Stimulated activated CD4-positive, alpha-beta T cell treated with anti-CD3 and anti-CD28 coated beads, Interleukin-15, amount 100 ng/mL, for 1 hour (primary cell): ENCODE measurements at places on chromosomes 3 and 15.
A peak's percentile ranks its signal among the peaks of the same experiment; 100 is the strongest.

DNA sequence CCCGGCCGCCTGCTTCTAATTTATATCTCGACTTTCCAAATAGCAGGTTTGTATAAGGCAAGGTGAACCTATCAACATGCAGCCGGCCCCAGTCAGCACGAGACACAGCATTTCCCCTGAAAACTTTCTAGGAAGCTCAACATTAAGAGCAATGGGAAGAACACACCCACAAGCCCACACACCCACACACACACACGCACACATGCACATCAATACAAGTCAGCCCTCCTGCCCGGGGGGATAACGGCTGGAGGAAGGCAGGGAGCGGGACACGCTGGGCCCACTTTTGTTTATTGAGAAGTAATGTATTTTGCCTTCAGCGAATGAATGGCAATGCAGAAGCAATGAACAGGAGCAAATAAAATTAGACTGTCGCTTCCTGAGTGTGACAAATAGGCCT is 83.5 kb downstream of the PCSK6 start:
- no peak for DNase-seq

GRCh38 chr15:54481819-54482218 is 503.6 kb downstream of the UNC13C start:
- DNase-seq: no peak

DNA sequence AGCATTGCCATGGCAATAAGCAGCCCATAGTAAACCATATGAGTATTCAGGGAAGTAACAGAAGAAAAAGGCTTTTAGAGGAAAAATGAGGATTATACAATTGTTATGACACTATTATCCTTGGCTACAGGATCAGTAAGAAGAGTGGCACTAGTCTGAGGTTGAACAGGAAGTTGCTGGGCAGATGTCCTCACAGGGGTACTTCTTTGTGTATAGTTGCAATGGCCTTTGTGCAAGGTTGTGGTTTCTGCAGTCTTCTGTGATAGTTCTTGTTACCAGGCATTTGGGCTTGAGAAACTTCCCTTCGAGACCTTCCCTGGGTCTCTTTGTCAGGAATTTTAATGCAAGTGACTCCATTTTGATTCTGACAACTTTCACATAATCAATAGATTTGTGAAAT is 100.6 kb upstream of the ATP11B start:
- DNase-seq: no peak

GRCh38 chr3:169812332-169813235 is at the start of the genes LRRC34 and LRRIQ4:
TSS of gene LRRC34 (minus strand) at chr3:169812904. CDS start at chr3:169812548, 356 bp downstream.
TSS of gene LRRIQ4 (plus strand) at chr3:169812870. CDS start at chr3:169821922, 9,052 bp downstream.
- DNase-seq: peak; percentile 16

- no peak for DNase-seq
These were observed 117.5 kb downstream of the MBNL1 start for GRCh38 chr3:152386208-152386607.

DNA sequence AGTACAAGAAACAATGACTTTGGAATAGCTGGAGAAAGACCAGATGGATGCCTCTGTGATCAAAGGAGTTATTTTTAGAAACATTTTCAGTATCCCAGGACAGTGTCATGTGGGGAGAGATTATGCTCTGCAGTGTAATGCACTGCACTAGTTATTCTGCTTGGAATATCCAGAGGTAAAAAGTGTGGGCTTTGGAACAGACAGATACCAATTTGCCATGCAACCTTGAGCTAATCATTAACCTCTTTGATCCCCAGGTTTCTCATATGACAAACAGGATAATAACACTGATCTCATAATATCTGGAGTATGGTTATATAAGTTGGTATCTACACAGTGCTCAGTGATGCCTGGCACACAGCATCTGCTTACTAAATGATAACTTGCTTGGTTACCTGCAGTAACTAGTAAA is 12.2 kb upstream of the SLC7A14 start:
- no peak for DNase-seq

DNA sequence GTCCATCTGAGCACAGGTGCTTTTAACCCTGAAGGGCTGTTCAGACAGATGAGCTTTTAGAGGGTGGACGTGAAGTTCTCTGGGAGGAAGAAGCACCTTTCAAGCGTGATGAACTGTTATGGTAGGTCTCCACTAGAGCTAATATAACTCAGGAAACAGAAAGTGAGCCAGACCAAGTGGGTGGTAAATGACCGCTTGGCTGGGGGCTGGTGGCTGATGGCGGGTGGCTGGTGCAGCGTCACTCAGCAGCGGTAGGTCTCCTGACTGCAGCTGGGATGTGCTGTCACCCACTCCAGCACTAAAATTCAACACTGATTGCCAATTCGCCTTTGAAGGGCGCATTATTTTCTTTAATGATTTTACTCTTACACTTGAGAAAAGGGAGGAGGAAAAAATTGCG is 31.2 kb upstream of the LACTB start:
- no peak for DNase-seq

- DNase-seq: no peak
These were observed 3.4 kb upstream of the HHLA2 start for GRCh38 chr3:108292905-108293328.

- DNase-seq: no peak
These were observed 385.3 kb downstream of the TBC1D5 start for GRCh38 chr3:17357035-17357710.

- DNase-seq: no peak
These were observed 13.6 kb downstream of the RARRES1 start for GRCh38 chr3:158718490-158719170.

GRCh38 chr3:16849795-16850194 is 35.0 kb upstream of the PLCL2 start:
- no peak for DNase-seq

GRCh38 chr3:66971891-66972551 is 26.1 kb upstream of the KBTBD8 start:
- peak; percentile 15 for DNase-seq

DNA sequence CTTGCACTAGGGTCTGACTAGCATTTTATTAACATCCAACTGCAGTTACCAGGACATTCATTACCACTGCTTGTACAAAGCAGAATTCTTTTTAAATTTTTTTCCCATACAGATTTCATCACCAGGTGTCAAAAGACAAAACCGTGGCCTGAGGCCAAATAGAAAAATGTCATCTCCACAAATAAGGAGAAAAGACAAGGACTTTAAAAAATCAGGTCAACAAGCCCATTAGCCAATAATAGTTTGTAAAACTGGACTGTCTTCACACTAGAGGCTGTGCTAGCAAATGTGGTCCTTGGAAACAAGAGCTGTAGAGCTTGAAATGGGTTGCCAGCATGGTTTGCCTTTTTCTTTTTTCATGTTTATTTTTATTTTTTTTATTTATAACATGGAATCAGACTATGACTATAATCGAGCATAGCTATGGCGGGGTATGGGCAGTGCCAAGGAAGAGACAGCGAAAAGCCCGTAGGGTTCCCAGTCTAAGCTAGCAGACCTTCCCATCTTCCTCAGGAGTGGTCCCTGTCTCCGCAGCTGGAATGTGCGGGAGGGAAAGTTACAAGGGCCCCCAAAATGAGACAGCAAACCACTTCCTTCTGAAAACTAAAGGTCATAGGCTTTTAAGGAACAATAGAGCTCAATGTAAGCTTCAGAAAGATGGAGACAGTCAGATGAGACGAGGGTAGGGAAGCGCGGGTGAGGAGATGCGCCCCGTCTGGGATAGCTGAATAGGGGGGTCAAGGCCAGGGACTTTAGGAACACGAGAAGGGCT is 1.5 kb downstream of the PTPN9 start:
- no peak for DNase-seq

GRCh38 chr15:89649716-89650115 is 5.6 kb downstream of the KIF7 start:
- no peak for DNase-seq

DNA sequence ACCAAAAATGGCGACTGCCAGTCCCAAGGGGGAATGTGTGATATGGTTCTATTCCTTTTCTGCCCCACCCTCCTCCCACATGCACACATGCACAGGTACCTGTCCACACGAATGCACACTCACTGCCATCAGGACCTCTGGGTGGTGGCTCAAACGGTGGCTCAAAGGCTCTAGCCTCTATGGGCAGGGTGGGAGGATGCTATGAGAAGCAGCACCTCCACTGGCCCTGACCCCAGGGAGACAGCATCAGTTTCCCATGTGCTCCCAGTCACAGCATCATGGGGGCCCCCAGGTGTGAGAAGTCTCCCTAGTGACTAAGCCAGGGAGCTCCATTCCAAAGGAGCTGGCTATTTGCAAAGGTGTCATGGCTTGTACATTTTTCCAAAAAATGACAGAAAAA is 15.9 kb downstream of the SEMA3G start:
- no peak for DNase-seq

DNA sequence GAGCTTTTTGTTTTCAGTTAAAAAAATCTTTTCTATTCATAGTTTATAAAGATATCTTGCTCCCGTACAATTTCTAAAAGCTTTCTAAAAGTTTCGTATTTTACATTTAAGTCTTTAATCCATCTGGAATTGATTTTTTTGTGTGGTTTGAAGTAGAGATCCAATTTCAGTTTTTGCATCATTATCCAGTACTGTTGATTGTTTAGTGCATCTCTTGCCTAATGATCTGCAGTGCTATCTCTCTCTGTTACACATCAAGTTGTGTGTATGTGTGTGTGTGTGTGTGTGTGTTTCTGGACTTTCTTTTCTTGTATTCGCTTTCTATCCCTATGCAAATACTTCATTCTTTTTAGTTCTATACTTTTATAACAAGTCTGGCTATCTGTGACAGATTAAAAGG is 605.8 kb upstream of the DPPA4 start:
- DNase-seq: no peak

DNA sequence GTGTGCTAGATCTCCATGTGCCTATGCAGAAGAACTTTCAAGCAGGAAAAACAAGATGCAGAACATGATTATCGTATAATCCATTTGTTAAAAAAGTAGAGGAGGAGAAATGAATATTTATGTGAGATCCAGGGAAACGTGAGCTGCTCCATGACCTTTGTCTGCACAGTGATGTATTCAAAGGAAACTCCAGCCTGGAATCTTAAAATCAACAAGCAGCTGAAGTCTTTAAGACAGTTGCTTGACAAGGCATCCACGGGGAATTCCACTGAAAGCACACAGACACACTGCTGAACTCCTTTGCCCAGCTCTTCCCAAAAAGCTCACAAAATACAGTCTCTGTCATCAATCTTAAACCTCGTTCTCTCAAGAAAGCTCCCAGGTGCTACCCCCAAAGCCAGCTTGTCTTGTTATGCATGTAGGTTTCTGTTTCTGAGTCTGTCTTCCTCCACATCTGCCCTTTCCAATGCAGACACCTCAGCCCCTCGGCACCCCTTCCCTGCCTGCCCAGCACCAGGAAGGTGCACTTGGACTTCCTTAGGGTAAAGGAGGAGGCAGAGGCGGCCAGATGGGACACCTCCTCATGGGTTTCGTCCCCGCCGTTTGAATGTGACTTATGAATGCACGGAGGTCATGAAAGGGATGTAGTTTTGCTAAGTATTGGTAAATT is 28.7 kb downstream of the LRRK1 start:
- DNase-seq: no peak

GRCh38 chr3:52777959-52778805 is 783 bp downstream of the ITIH1 start:
- DNase-seq: no peak

DNA sequence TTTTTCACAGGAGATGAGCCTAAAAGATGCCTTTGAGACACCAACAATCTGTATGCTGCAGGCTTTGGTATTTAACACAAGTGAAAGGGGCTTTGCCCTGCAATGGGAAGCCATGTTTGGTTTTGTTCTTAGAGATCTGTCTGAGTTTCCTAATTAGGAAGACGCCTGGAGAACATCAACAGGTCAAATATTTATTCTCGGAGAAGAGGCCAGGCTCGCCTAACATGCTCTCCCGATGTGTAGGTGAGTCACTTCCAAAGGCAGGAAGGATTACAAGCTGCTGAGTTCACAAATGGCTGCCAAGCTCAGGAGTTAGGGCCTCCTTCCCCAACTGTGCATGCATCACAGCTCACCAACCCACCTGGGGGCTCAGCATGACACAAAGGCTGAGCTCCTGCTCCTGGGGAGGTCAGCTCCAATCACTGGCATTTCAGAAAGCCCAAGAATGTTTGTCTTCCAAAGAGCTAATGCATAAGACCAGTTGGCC is 119.5 kb upstream of the PRICKLE2 start:
- no peak for DNase-seq

DNA sequence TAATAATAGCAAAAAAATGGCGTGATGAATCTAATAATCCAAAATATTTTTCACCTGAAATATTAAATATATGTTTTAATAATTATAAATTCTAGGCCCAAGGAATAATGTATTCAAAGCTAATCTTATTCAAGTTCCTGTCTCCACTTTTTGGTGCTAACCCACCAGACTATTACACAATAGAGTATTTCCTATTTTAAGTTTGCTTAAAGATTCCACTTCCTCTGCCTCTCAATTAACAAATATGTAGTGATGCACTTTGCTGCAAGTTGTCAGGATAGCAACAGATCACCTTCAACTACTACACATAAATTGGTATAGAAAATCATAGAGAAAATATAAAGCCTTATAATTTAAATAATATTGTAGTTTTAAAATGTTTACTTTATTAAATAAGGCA is 467.5 kb downstream of the C3orf38 start:
- DNase-seq: no peak

DNA sequence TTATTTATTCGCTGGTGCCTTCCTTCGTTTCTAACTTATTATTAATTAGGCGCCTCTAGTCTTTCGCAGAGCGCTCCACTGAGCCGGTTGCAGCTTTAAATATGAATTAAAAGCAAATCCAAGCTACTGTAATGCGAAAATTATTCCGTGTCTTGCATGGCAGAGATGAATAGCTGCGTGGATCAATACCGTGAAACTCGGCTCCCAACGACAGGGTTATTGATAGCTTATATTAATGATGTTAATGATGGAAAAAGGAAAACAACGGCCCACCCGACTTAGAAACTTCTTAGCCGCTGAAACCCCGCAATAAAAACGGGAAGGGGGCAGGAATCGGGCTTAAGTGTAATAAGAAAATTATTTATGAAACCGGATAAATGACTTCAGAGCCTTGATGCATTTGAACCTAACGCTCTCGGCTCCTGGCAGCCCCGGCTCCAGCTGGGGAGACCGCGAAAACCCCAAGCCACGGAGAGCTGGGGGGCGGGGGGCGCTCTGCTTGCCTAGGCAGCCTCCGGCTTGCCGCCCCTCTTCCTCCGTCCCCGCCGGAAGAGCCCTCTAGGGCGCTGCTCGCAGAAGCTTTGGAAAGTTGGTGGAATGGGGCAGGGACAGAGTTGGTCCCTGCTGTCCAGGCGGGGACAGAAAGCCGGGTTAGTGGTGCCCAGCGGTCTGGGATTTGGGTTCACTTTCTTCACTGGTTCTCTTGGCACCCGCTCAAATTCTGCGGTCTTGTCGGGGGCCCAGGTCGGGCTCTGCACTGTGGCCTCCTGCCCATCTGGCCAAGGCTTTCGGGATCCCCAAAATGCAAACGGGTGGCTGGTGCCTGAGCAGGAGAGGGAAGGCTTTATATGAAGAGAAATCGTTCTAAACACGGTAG is 7.7 kb upstream of the ONECUT1 start:
- no peak for DNase-seq

- DNase-seq: no peak
These were observed 262.2 kb downstream of the MEX3B start for GRCh38 chr15:81783586-81783985.

GRCh38 chr15:55799291-55800212 is 56.6 kb upstream of the PRTG start:
- DNase-seq: no peak

DNA sequence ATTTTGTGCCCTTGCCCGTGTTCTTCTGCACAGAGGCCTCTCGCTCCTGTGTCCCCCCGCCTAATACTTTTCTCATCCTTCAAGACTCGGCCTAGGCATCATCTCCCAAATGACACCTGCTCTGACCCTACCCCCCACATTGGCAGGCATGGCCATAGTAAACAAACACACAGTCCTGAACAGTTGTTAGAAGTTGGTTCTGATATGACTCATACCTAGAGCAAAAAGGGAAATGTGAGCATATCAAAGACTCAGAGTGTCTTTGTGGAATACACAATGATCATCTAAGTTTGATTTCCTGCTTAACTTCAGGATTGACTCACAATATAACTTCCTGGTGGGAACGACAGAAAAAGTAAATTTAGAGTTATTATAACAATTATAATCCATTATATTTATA is 120.5 kb downstream of the POLR2M start:
- no peak for DNase-seq
